ENCODE measurements at places on chromosomes 13 and 19.

DNA sequence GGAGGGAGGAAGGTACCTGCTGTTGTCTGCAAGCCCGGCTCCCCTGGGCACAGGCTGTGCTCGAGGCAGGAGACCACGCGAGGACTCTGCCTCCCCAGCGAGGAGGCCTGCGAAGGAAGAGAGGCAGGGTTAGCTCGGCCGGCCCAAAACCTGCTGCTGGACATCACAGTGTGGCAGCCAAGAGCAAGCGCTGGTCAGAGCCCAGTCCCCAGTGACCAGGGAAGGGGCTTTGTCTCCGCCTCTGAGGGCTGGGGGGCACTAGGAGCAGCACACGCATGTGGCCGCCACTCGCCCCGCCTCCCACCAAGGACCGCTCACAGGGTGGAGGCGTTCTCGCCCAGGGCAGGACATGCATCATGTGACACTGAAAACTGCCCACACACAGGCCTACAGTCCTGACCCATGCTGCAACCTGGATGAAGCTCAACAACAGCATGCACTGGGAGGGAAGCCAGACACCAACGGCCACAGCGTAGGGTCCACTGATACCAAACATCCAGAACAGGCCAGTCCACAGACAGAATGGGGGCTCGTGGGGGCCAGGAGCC is 8.5 kb downstream of the MIER2 start:
- no peaks in the 10 kb centered on the region for H3K27me3 ChIP-seq
- peaks cover 4% of the 10 kb centered on the region for H3K36me3 ChIP-seq
- H3K4me1 ChIP-seq, result peaks cover 5% of the 10 kb centered on the region
- H3K27ac ChIP-seq, result no peak overlapping the region
- H3K4me3 ChIP-seq, result no peak overlapping the region
- no peak for DNase-seq

GRCh38 chr13:50829896-50830295 is 13.6 kb downstream of the DLEU7 start:
- no peak overlapping the region for H3K4me3 ChIP-seq
- no peak for DNase-seq

GRCh38 chr13:48574041-48574796 is 41.3 kb upstream of the RCBTB2 start:
- H3K36me3 ChIP-seq, result no peaks in the 10 kb centered on the region
- no peak overlapping the region for H3K4me3 ChIP-seq

DNA sequence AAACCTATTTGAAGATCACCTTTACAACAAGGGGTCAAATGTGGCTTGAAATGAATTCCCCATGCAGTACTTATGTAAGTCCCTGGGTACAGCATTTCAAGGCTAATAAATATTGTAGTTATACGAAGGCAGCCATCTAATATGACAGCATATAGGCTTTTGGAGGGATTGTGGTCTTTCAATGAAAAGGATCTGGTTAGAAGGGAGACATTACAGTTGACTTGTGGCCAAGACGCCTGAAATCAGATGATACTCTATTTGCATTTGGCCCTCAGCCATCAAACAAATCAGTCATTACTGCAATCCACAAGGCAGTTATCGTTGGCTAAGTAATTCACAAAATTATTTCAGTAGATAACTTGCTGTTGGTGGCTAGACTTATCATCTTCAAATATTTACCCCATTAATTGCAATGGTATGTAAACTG is 242.7 kb downstream of the DCLK1 start:
- H3K4me3 ChIP-seq, result no peak overlapping the region
- peaks cover 1% of the 10 kb centered on the region for H3K27me3 ChIP-seq
- H3K36me3 ChIP-seq, result no peaks in the 10 kb centered on the region
- DNase-seq, result no peak

- no peaks in the 10 kb centered on the region for H3K27me3 ChIP-seq
- no peak for DNase-seq
- H3K36me3 ChIP-seq, result no peaks in the 10 kb centered on the region
- H3K27ac ChIP-seq, result no peak overlapping the region
Measured at GRCh38 chr13:71018995-71019394, 848.0 kb downstream of the DACH1 start.

Measured in glutamatergic neuron (in vitro differentiated cells).